ENCODE measurements at places on chromosomes 11 and 22.

DNA sequence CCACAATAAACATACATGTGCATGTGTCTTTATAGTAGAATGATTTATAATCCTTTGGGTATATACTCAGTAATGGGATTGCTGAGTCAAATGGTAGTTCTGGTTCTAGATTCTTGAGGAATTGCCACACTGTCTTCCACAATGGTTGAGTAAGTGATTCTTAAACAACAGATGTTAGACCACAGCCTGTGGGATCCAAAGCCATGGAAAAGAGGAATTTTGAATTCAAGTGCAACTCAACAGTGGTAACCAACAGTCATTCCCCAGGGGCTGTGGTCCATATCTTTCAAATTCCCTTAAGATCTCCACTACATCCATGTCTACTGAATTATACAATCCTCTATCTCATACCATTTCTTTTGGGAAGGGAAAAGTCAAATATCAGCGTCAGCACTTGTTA is 321.5 kb downstream of the LARGE1 start:
- no peak for DNase-seq

- DNase-seq, result no peak
Measured at GRCh38 chr11:100240025-100240539, 447.0 kb upstream of the ARHGAP42 start.

- DNase-seq, result no peak
Measured at GRCh38 chr11:39724404-39724803, 1735.0 kb downstream of the LRRC4C start.

DNA sequence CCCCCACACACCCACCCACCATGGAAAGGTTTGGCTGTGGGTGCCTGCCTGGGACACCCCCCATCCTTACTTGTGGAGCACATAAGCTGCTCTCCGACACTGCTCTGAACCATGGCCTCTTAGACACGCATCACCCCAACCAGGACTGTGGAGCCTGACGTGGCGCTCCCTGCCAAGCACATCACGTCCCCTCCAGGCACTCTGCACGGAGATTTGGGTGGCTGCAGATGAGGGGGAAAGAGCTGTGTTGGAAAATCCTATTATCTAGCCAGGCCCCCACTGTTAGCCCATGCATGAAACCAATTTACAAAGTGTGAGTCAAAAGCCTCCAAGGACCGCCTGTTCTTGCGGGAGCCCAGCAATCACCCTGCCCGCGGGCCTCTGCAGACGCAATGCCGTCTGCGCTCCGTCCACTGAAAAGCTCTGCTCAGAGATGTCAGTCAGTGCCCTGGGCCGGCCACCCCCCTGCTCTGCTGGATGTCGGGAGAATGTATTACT is 163.4 kb upstream of the NECTIN1 start:
- no peak for DNase-seq

DNA sequence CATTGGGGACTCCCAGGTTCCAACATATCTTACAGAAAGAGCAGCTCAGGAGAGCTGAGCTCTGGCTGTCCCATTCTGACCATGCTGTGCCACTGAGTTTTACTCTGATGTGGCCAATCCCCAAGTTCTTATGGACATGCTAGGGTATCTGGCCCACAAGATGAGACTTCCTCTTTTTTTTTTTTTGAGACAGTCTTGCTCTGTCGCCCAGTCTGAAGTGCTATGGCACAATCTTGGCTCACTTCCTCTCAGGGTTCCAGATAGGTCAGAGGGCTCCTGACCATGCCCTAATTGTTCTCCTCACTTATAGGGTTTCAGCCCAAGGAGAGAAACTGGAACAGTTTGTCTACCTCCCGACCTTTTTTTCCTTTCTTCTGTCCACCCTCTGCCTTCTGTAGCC is 152.3 kb upstream of the CCDC90B start:
- no peak for DNase-seq

DNA sequence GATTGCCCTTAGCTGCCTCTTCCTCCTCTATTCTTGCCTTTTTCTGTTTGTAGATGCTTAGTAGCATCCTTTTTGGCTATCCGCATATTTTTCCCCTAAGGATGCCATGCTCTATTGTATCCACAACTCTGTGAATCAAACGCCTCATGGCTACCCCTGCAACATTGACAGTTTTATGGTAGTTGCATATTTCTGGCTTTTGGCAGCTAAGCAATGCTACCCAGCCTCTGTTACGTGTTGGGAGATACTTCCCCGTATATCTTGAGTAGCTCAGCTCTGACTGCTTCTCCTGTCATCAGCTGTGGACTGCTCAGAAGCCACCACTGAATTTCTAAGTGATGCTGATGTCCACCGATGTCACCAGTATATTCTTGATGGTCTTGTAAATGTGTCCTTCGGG is 15.1 kb upstream of the SLC3A2 start:
- DNase-seq, result no peak

DNA sequence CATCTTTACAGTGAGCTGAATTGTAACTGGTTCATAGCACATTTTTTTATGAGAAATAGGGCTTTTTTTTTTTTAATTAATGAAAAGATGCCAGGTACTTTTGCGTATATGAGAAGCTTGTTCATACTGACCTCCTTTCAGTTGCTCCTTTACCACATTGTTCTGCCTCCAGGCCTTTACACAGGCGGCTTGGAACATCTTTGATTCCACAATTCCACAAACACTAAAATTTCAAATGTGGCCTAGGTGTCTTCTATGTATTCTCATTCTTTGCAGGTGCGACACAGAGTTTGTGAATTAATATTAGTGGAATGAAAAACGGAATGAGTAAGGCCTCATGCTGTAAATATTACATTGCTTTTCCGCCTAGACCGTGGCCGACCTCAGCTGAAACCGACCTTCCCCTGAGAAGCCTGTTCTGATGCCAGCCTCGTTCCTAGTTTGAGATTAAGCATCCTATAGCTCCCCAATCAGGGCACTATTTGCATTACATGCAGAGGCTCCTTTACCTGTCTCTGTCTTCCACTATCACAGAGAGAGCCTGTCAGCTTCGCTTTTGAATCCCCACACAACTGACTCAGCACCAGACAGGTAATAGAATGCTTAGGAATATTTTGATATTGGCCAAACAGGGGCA is 125.8 kb downstream of the LDLRAD3 start:
- no peak for DNase-seq

DNA sequence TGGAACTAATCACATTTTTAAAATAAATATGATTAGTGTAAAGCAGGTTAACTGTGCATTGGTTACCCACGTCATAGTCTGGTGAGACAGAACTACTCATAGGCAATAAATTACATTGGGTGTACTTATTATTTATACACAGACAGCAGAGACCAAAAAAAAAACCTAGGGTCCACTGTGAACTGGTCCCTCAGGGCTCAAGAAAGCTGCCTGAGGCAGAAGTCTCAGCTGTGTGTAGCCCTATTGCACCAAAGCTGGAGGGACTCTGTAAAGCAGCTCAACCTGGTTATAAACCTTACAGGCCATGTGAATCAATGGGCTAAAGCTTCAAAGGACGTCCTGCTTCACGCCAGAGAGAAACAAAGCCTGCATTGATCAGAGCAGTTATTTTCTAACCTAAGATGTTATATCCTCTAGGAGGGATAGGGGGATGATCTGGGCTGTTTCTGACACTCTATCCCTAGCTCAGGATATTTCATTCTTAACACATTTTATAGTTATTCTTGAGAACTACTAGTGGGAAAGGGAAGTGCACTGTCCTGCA is 432.2 kb upstream of the ANO3 start:
- no peak for DNase-seq

GRCh38 chr11:123135863-123136446 is 59.1 kb downstream of the CLMP start:
- DNase-seq, result no peak

DNA sequence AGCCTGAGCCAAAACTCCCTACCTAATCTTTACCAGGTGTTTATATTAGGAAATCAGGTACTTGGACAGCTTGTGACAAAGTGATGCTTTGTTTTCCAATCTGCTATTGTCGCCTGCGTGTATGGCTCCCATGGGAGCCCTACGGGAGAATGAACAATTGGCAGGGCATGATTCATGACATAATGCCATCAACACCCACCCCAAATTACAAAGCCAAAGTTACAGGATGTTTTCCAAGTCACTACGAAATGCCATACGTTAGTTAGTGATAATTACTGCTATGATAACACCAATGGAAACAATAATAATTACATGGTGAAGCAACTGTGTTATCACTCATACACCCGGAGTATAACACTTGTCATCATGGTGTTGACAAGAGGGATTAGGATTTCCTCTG is 226.4 kb downstream of the FAM181B start:
- no peak for DNase-seq
